ENCODE measurements at places on chromosomes 3 and 15. TPM values are rescaled to one million over a fixed set of nuclear protein-coding genes. Genes with fewer than 3 reads are reported as not detected.

DNA sequence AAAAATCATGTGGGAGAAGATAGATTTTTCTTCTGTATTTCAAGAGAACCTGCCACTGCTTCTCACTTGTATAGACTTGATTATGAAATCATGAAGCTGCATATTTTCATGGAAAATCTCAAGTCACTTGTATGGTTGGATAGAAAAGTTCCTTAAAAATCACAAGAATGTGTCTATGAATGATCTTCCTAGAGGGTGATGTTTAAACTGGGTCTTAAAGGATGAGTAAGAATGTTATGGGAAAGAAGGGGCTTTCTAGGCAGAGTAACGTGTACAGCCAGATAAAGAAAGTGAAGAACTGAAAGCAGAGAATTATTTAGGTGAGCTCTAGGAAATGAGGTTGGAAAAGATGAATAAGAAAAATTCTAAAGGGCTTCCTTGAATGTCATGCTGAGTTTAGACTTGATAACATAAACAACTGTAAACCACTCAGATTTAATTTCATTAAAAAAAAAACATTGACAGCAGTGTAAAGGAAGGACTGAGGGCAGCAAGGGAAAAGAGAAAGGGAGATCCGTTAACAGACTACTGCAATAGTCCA lies 5.0 kb downstream of the CD47 start:
- no peak for DNase-seq

- peak; percentile 58 for DNase-seq
Observed at GRCh38 chr3:41301548-41301947, 102.2 kb downstream of the CTNNB1 start.

GRCh38 chr3:132637590-132637989 lies 22.0 kb downstream of the ACAD11 start:
- peak; percentile 90 for DNase-seq

DNA sequence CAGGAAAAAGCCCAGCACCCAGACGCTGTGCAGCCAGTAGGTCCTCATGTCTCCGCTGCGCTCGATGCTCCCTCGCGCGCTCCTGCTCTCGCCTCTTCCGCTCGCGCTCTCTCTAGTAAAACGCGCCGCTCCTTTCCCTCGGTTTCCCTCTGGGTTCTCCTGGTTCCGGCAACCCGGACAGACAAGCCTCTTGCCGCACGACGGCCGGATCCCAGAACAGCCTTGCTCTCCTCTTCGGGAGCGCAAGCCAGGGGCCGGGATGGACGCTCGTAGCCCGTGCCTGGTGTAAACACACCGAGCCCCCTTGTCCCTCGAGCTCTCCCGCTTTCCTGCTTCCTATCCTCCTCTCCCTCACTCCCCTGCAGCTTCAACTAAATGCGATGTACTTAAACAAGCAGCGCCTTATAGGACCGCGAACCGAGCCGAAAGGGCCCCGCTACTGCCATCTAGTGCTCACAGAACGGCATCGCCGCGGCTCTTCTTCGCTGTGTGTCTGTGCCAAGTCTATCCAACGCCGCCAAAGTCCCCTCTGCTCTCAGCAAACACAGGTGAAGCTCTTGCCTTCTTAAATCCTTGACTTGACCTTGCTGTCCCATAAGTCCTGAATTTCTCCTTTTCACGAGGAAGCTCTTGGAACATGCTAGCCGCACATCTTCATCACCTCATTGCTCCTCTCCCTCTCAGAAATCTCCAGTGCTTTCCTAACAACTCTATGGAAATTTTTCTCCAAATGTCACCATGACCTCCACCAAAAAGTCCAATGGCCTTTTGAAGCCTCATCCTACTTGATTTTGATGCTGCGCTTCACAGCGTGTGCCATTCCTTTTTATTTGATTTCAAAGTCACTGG lies 1037.2 kb downstream of the IGSF11 start:
- peak; percentile 62 for DNase-seq

CYP1A2 gene
- total RNA-seq = not detected

Measured in bronchial epithelial cell (primary cell).